ENCODE measurements at places on chromosomes 5 and 9.

- DNase-seq, result no peak
Measured at GRCh38 chr5:43354774-43355173, 41.6 kb upstream of the HMGCS1 start.

- DNase-seq, result no peak
Measured at GRCh38 chr5:18465833-18466681, 831.8 kb downstream of the TAF11L14 start.

- DNase-seq, result no peak
Measured at GRCh38 chr5:181173027-181173419, 25.6 kb downstream of the OR2V2 start.

- DNase-seq, result no peak
Measured at GRCh38 chr9:4164356-4164755, 135.5 kb downstream of the GLIS3 start.

GRCh38 chr9:530681-531080 lies 310.8 kb upstream of the DMRT1 start:
- DNase-seq, result no peak

Measured in effector CD4-positive, alpha-beta T cell (primary cell).